Amniotic stem cell (primary cell): ENCODE measurements at places on chromosomes 2 and 18.

GRCh38 chr2:31979018-31979417, 31.8 kb downstream of the MEMO1 start:
- no peak for DNase-seq

DNA sequence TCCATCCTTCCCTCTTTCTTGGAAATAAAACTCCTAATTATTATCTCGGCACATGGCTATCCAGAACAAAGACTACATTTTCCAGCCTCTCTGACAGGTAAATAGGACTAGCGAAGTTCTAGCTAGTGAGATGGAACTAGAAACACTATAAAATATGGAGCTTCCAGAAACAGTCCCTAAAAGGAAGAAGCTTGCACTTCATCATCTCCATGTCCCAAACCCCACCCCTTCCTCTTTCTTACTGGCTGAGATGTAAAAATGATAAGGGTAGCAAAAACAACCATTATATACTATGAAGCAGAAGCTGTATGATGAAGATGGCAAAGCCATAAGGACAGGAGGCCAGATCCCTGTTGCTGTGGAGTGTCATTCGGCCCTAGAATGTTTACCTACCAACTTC, 11.7 kb upstream of the ACTR2 start:
- DNase-seq = no peak

DNA sequence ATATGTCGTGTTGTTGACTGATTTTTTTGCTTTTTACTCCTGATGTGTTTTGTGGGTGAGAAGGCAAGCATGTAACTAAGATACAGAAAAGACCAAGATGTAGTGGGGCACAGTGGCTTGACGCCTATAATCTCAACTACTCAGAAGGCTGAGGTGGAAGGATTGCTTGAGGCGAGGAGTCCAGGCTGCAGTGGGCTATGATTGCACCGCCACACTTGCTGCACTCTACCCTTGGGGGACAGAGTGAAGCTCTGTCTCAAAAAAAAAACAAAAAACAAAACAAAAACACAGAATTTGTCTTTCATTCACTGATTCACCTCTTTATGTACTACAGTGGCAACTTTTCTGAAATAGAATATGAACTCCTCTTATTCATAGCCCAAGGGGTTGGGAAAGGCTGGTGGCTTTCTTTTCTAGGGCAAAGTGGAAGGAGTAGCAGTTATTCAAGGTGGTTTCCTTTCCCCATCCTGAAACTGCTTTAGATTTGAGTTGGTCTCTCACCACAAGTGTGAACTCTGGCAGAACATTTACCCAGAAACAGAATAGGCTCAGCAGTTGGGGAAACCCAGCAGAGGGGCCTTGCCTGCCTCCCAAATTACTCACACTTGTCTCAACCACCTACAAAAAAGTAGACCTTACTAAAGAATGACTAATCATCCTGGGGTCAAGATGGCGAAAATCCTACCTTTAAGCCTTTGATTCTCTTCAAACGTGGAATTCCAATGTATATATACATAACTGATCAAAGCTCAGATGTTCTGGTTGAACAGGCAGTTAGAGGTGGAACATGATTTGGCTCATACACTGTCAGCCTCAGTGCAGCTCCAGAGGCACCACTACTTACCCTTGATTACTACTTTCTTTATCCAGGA, 6.5 kb downstream of the TANK start:
- no peak for DNase-seq

DNA sequence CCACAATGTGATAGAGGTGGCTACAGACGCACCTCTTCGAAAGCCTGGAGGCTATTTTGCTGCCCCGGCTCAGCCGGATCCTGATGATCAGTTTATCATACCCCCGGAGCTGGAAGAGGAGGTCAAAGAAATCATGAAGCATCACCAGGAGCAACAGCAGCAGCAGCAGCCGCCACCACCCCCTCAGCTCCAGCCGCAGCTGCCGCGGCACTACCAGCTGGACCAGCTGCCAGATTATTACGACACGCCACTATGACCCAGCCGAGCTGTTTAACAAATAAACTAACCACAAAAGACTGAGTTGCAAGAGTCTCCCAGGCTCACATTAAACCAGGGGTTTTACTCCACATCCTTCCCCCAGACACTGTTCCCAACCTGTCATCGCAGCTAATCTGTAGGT, 263.8 kb downstream of the PHLPP1 start:
- DNase-seq = no peak

DNA sequence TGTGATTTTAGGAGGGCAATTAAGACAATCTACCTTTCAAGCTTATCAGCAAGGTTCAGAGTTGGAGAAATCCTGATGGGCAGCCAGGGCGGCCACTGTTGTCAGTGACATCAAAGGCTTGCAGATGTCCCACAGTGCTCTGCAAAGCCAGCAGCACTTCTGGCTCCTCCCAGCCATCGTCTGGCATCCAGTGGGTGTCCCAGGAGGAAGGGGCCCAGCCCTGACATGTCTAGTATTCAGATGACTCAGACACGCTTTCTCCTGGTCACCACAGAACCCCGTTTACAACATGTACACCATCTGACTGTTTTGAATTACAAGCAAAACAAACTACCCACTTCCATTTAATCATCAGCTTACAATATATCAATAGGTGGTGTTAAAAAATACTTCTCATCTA, 61.4 kb downstream of the CYRIA start:
- DNase-seq = no peak

DNA sequence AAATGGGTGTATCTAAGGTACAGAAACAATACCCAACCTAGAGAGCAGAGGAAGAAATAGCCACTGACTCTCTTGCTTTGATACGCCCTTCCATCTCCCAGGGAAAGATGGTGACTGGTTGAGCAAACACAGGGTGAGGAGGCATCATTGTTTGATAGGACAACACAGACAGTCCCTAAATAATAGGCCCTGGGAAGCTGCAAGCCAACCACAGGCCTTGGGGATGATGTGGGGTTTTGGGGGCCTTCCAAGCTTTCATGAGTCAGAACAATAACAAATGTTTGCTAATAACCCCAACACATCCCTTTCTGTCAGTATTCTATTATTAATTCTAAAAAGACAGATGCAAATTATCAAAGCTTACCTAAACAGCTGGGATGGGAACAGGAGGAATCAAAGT, 9.8 kb downstream of the LGALSL start:
- no peak for DNase-seq

DNA sequence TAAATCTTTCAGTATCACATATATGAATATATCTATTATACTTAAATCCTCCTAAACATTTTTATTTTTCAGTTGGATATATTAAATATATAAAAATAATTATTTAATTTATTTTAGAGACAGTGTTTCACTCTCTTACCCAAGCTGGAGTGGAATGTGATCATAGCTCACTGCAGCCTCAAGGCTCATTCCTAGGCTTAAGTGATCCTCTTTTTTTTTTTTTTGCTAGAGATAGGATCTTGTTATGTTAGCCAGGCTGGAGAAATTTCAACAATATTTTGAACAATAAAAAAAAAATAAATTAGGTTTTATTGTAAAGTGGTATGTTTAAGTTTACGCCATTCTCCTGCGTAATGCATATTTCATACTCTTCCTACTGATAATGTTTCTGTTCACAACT, 4.2 kb downstream of the SPAST start:
- no peak for DNase-seq

GRCh38 chr2:186695081-186695756, 1.4 kb downstream of the FAM171B start:
- peak; percentile 42 for DNase-seq

DNA sequence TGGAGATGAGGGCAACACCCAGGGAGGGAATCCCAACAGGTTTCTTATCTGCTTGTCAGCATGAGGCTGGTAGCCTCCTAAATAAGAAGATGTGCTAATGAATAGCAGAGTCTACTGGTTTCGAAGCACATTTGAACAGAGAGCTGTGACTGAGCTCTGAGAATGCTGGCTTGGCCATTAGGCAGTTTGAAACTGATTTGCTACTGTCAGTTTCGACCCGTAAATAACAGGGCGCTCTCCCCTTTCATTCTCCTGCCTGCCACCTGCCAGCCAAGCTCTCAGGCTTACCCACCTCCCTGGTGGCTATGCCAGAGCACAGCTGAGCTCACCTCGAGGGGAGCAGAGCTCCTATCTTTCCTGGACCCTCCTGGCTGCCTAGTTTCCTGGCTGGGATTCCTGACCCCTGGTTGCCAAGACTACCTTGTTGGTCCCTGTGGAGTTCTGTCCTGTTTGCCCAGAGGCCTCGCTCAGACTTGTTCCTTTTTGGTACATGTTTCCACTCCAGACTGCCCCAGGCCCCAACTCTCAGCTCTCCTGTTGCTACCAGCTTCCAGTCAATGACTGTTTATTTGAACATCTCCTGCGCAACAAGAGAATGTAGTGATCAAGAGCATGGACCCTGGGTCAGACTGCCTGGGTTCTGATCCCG, 102.3 kb upstream of the ALPP start:
- no peak for DNase-seq

DNA sequence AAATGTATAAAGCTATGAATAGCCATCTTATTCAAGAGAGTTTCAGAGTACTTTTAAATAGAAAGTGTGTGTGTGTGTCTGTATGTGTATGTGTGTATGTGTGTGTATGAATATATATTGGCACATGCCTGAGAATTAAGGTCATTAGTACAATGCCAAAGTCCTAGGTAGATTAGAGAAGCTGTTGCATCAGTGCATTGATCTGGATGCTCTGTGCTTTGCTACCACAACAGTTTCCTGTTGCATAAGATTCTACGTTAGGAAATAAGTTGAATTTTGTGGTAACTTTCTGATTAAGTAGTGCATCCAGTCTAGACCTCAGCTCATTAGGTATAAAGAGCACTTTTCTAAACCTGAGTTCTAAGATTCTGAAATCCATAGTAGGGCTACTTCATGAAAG, 1102.8 kb upstream of the KLHL29 start:
- no peak for DNase-seq

DNA sequence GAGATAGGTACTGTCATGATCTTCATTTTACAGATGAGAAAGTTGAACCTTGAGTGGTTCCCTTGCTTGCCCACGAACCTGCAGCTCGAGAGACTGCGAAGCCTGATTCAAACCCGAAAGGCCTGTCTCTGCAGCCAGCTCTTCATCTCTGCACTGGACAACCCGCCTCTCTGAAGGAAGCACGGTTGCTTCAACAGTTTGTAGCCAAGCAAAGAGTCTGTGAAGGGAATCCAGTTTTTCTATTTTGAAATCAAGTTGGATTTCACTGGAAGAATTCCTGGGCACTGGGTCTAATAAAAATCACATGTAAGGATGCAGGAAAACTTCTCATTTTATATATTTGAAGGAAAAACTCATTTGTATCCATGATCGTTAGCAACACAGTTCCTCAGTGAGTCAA, 21.3 kb upstream of the ICOS start:
- DNase-seq = no peak

DNA sequence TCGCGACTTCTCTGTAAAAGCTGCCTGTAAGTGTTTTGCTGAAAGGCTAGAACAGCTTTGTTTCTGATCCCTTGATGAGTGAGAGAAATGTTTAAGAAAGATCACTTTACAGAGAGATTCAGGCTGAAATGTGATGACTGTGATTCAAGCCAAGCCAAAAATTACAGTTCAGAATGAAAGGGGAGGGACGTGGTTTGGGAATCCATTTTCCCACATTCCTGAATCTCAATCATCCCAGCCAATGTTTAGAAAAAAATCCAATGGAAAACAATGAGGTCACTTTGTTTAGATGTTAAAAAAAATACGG, 416.7 kb downstream of the ARHGAP15 start:
- no peak for DNase-seq

- no peak for DNase-seq
These were observed 191.2 kb upstream of the ZEB2 start for GRCh38 chr2:144711084-144711483.

DNA sequence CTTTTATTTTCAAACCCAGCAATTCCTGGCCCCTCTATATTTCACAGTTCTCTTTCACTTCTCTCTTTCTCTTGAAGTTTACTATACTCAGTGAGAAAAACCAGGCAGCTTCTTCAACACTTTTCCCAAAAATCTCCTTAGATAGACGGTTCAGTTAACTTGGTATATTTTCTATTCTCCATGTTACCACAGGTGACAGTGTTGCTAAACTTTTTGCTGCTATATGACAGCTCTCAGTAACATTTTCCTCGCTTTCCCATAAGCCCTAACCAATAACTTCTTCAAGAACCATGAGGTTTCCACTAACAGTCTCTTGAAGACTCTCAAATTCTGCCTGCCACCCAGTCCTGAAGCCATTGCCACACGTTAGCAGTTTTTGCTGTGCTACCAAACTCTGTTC, 45.8 kb downstream of the CYBRD1 start:
- DNase-seq = no peak

DNA sequence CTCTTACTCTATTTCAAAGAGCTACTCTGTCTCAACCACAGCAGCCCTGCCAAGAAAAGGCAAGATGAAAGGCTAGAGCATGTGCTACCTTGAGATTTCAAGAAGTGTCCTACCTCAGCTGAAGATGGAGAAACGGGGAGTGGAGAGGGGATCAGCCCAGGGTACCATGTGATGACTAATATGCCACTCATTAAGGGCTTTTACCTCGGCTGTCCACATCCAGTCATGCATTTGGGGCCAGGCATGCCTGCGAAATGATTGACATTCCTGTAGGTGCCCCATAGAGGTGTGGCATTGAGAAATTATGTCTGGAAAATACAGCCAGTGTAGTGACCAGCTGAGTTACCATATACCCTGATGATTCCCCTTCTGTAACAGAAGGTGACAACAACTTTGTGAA, 96.1 kb downstream of the NRP2 start:
- DNase-seq = no peak
